ENCODE measurements at places on chromosomes 4 and X. TPM values are rescaled to one million over a fixed set of nuclear protein-coding genes. Genes with fewer than 3 reads are reported as not detected.

Gene NAA11
- not detected for total RNA-seq

Gene OTUD6A
- total RNA-seq = not detected

Gene XK
- 0.31 TPM for total RNA-seq

Gene TRAM1L1
- 1.8 TPM for total RNA-seq

Gene CRLF2
- total RNA-seq = not detected

Gene IGSF1
- 1.1 TPM for total RNA-seq

Gene PNMA6F
- not detected for total RNA-seq

Gene AVPR2
- total RNA-seq = 0.77 TPM

Gene SPIN2B
- 16.5 TPM for total RNA-seq

Gene ARHGAP24
- total RNA-seq = 5.0 TPM

Gene ERCC6L
- 1.7 TPM for total RNA-seq

Gene FAM53A
- total RNA-seq = 1.8 TPM

Gene TMEM150C
- 10.5 TPM for total RNA-seq

Gene AMOT
- total RNA-seq = 31.2 TPM

Gene SCARB2
- total RNA-seq = 181 TPM

Gene DOCK11
- total RNA-seq = 10.9 TPM

Gene UBE2D3
- total RNA-seq = 370 TPM

Gene TREX2
- total RNA-seq = 1.5 TPM

All from endothelial cell (in vitro differentiated cells).